ENCODE measurements at places on chromosomes 11 and 22.
A peak's percentile ranks its signal among the peaks of the same experiment; 100 is the strongest.

DNA sequence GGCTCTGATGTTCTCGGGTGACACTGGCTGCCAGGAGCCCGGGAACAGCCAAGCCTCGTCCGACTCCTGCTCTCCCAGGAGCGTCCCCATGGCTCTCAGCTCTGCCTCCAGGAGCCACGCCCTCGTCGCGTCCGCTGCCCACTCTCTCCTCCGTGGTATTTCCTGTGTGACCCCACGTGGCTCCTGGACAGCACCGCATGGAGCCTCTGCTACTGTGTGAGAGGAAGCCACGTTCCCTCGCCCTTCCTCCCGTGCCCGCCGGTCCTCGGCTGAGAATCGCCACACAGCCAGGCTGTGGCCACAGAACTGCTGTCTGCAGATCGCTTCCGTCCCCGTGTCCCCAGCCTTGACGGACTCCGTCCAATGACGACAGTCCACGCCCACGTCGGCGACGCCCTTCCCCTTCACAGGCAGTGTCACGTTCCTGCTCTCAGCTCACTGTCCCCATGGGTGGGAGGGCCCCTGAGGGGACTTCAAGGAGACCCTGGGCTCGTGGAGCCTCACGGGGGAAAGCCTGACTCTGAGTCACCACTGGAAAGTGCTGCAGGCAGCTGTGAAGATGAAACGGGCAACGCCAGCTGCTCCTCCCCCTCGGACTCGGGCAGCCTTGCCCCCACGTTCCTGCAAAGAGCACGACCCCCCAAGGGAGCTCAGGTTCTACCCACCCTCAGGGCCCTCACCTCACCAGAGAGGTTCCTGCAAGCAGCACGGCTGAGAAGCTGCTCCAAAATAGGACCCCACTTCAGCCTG, 458.5 kb downstream of the BRD1 start:
- DNase-seq: no peak

DNA sequence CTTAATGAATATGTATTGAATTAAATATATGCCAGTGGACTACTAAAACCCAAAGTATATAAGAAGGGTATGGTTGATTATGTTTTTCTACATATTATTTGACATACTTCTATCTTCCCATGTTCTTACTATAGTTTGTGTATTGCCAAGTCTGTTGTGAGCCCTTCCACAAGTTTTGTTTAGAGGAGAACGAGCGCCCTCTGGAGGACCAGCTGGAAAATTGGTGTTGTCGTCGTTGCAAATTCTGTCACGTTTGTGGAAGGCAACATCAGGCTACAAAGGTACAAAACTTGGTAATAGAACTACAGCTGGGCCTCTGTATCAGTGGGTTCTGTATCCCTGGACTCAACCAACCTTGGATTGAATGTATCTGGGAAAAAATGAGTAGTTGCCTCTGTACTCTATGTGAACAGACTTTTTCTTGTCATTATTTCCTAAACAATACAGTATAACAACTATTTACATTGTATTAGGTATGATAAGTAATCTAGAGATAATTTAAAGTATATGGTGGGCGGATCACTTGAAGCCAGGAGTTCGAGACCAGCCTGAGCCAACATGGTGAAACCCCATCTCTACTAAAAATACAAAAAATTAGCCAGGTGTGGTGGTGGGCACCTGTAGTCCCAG, 38.7 kb upstream of the TTC36 start:
- DNase-seq: peak; percentile 81

DNA sequence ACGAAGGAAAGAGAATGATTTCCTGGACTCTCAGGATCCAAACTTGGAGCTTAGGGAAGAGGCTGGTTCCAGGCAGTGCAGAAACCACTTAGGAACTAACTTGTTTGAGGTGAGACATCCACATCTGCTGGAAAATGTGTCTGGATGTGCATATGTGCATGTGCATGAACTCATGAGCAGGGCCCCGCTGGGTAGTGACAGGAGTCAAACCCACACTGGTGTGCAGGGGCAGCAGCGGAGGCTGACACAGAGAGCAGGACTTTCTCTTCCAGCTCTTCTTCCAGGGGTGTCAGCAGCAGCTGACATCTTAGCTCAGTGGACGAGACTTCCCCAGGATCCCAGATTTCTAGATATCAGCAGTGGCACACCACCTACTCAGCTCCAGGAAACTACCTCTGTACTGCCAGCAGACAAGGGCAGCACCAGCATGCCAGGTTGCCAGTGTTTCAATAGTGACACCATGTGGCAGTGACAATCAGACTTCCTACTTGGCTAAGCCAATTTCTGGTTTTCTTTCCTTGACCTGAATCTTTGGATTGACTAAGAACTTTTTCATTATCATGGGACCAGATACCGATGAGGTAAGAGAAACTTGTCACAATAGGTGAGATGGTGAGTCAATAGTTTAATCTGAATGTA, 227.5 kb upstream of the ZC3H12C start:
- peak; percentile 66 for DNase-seq

GRCh38 chr11:61004180-61004611, 32.7 kb downstream of the CD6 start:
- peak; percentile 83 for DNase-seq

GRCh38 chr11:32325187-32325586, 110.2 kb downstream of the WT1 start:
- DNase-seq: no peak

DNA sequence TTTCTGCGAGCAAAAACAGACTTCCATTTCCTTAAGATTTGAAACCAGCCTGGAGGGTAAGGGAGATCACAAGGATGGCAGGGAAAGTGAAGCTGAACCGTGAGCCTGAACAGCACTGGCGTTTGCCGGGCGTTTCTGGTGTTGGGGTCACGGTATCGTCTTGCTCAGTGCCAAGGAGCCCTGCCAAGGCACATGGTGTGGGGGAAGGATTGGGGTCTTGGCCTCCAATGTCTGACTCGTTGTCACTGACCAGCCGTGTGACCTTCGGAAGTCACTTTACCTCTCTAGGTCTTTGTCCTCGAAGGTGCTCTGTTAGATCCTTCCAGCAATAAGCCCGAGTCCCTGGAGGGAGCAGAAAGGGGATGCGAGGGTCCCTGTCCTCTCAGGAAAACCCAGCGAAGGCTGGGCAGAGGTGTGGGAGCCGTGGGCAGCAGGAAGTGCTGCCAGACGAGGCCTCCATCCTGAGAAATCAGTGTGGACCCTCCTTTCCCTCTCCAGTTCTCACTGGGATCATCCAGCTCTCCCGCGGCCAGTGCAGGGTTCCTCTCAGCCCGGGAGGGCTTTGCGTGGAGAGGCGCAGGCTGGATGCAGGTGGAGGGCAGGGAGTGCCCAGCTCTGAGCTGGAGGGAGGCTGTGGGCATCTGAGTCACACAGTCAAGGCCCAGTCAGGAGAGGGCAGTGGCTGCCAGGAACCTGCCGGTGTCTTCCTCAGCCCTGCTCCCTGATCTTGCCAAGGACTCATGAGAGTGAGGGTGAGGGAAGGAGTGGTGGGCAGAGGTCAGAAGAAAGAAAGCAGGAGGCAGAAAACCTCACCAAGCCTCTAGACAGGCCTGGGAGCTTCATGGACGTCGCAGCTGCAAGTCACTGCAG, 18.9 kb downstream of the TOM1 start:
- no peak for DNase-seq

GRCh38 chr11:15926071-15926470, 430.3 kb downstream of the SOX6 start:
- DNase-seq: no peak

- no peak for DNase-seq
Measured at GRCh38 chr11:120212259-120212878, 1.5 kb downstream of the OAF start.

DNA sequence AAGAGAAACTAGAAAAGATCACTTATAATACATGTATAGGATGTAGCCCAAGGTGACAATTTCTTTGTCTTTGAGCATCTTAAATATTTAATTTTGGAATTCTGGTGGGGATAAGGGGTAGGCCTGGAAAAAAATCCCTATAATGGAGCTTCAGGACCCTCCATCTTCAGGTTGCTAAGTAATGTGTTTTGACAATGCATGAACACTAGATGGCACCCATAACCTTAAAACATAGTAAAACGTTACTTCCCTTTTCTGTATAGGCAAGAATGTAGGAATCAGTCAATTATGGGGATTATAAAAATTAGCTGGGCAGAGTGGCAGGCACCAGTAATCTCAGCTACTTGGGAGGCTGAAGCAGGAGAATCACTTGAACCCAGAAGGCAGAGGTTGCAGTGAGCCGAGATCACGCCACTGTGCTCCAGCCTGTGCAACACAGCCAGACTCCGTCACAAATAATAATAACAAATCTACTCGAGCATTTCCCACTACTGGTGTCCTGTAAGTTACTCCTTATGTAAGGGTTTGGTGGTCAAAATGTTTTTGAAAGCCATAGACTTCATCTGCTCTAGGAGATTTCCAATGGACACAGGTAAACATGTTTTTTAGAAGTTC, 541.9 kb upstream of the CCDC90B start:
- DNase-seq: peak; percentile 87
